ENCODE measurements at places on chromosomes 7 and 10.

DNA sequence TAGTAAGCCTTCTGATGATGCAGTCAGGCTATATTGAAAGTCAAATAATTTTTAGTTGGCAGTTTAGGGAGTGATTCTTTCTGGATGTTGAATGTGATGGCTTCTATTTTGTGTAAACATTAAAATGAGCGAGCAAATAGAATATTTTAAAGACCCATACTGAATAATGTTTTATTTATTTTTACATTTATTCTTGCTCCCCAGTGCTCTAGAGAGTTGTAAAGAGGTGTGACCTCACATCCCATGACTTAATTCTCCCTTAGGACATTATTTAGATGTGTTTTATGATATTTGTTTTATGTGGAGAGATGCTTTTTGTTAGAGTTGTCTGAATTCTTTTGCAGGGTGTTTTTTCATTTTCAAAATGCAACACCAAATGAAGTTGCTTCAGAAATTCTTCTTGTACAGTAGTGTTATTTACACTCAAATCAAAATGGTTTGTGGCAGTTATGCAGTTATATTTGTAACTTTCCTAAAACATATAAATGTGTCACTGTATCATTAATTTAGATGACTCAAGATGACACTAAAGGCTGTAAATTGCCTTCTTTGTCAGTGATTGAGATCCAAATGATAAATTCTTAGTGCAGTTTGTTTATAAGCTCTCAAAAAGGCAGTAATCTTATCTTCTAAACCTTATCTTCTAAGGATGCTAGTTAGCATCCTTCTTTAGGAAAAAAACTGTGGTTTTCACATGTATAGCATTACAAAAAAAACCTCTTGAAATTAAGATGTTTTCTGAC lies 12.4 kb downstream of the UMAD1 start:
- DNase-seq = no peak

- no peak for DNase-seq
Observed at GRCh38 chr7:2309889-2310331, 4.3 kb downstream of the SNX8 start.

DNA sequence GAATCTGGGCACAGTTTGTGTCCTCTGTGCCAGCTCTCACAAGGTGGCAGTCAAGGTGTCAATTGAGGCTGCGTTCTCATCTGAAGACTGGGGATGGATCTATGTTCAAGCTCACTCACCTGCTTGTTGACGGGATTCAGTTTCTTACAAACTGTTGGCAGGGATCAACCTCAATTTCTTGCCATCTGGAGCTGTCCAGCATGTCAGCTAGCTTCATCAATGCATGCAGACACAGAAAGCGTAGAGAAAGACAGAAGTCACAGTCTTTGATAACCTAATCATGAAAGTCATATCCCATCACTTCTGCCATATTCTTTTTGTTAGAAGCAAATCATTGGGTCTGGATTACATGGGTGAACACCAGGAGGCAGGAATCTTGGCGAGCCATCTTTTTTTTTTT lies 32.0 kb upstream of the WAPL start:
- peak; percentile 22 for DNase-seq

DNA sequence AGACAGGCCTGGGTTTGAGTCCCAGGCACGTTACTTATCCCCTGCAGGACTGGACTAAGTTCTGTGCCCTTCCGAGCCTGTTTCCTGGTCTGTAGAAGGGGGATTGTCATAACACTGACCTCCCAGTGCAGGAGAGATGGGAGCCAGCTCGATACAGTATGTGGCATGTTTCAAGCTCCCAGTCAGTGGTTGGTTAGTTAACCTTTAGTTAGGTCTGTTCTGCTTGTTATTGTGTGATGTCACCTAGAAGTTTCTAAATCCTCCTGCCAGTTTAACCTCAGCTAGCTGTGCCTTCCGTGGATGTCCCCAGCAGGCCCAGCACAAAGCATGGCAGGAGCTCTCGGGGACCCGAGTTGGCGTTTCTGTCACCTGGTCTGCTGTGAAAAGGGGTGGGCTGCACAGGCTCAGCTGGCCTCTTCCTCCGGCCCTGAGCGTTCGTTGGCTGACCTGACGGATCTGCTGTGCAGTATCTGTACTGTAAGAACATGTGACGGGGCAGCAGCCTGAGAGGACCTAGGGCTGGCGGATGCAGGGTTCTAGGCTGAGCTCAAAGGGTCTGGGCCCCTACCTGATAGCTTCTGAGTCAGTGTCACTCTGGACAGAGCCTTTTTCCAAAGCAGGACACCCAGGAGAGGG lies 53.0 kb downstream of the SPOCK2 start:
- DNase-seq = no peak

GRCh38 chr10:88232029-88232895 lies 350.9 kb downstream of the RNLS start:
- DNase-seq = peak; percentile 67

- no peak for DNase-seq
Observed at GRCh38 chr10:8910314-8910713, 855.8 kb downstream of the GATA3 start.

DNA sequence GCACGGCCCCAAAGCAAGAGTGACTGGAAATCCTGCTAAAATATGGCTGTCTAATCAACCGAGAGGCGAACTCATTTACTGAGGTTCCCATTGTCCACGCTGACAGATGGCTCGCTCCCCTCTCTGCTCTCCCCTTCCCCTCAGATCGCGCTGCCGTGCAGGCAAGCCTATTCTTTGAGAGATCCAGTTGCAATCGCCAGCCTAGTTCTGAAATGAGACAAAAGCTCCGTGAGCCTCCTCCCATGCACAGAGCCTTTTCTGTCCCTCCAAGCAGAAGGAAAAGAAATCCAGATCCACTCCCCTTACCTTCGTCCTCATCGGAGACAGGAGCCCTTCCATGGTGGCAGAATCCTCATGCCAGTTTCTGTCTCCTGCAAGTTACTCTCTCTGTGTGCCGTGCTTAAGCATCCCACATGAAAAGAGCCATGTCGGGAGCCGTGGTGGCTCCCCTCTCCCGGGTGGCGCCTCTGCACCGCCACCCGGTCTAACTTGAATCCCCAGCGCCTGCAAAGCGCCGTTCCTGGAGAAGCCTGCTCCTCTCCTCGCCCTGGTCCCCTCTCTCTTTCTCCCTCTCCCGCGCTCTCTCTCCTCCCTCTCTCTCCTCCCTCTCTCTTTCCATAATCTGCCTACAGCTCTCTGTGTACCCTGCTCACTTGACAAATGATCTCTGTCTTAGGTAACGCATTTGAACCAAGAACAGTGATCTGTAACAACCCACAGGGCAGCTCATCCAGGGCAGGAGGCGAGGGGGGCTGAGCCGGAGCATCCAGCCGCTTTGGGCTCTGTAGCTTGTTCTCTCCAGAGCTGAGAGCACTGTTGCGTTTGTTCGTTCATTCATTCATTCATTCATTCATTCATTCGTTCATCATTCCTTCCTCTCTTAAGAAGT lies 156.8 kb downstream of the FRMD4A start:
- no peak for DNase-seq

GRCh38 chr7:92823042-92823441 lies 13.3 kb downstream of the CDK6 start:
- DNase-seq = no peak

GRCh38 chr7:158911145-158911544 lies 54.8 kb downstream of the DYNC2I1 start:
- no peak for DNase-seq

DNA sequence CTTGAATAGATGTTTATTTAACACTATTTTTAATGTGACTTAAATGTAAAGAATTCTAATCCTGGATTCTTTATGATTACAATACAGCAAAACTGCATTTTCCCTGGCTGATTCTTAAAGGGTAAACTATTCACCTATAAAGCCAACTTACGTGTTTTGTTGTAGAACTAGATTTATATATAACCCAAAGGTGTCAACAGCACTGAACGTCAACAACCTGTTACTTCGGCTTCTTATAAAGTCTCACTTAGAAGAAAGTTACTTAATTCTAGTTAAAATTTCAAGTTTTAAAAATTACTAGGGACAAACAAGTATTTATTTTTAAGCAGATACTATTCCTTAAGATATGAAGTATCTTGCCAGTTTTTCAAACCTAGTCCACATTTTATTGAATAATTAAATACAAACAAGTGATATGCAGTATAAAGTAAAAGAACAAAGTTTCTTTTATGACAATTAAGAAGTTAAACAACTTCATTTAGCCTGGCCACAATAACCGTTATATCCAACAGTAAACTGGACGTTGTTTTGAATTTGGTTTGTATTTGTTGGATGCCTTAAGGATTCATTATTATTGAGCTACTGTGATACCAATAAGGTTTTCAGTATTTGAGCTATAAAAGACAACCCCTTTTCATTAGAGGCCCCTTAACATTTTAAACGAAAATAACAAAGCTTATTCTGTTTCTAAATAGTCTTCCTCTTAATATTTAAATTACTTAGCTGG lies 83.1 kb downstream of the SNX10 start:
- no peak for DNase-seq

GRCh38 chr10:5683065-5683464 lies 1.6 kb upstream of the TASOR2 start:
- no peak for DNase-seq

DNA sequence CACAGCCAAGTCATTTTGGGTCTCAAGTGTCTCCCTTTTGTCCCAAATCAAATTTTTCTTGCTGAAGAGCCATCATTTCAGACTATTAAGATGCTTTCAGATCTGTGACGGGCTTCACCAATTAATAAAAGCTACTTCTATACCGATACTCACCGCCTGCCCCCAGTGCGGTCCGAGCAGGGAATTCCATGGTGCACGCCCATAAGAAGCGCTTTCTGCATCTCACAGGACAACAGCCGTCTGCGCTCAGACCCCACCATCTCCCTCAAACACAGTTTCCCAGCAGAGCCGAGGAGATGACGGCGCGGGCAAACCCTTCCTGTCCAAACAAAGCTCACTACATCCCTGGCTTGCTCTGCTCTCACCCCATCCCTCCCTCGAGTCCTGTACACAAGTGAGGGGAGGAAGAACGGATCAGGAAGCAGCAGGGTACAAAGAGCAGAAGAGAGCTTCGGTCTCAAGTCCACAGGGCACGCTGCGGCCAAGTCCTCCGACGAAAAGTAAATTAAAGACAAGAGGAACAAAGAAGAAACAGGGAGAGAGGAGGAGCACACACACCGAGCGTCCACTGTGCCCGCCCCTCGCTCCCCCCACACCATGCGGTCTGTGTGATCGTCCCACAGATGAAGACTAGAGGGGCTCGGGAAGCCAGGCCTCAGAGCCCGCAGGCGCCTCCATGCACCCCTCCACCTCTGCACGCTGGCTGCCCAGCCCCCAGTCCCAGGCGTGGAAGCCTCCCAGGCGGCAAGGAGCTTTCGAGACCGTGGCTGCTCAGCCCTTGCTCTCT lies 121.9 kb downstream of the MAD1L1 start:
- no peak for DNase-seq

DNA sequence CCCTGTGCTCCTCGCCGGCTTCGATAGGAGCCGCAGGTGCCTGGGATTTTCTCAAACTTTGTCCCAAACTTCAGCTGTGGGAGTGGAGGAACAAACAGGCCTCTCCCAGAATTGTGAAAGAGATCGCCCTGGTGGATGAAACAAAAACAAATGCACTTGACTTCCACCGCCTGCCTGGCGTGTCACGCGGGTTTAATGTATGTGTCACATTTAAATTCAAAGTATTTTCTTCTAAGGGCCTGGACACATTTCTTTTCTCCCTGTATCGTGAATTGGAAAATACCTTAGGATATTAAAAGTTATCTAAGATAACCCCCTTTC lies 694 bp upstream of the WASL start:
- no peak for DNase-seq

DNA sequence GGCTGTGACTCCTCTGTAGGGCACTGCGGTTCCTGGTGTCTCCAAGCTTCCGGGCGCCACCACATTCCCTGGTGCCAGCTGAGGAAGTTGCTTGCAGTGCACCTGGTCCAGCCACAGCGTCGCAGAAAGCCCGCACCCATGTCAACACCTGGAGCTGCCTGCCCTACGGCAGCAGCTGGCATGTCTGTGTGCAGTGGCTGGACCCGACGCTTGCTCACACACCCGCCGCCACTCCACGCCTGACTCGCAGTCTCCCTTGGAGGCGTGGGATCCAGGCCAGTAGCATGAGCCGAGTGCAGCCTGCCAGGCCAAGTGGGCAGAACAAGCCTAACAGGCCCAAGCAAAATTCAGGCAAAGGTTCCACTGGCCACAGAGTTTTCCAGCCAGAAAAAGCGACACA lies 118.1 kb upstream of the PHF14 start:
- DNase-seq = no peak

DNA sequence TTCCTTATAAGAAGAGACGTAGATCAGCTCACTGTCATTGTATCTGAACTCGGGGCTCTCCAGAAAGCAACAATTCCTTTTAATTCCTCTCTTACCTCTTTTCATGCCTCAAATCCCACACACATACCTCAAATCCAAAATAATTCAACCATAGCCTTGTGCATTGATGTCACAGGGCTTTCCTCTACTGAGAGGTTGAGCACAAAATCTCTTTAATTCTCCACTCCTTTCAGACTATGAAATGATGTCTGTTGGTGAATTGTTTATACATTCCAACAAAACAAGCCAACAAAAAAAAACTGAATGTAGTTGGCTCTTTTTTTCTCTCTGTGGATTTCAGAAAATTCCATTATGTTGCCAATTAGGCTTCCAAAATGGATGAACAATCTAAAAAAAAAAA lies 53.2 kb downstream of the BPGM start:
- DNase-seq = no peak

DNA sequence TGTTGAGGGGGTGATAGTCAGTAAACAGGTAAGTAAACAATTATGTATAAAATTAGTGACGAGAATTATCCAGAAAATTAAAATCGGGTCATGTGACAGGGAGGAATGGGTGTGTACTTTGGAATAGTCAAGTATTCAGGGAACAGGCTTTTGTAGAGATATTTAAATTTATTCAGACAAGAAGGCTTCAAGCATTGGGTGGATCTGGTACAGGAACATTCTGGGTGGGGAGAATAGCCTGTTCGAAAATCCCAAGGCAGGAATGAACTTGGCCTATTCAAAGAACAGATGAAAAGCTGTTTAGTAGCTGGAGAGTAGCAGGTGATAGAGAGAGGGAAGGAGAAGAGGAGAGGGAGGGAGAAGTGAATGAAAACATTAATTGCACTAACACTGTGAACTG lies 448.9 kb upstream of the FZD8 start:
- DNase-seq = no peak

GRCh38 chr7:74324531-74325209 lies 35.5 kb downstream of the CLIP2 start:
- DNase-seq = no peak

DNA sequence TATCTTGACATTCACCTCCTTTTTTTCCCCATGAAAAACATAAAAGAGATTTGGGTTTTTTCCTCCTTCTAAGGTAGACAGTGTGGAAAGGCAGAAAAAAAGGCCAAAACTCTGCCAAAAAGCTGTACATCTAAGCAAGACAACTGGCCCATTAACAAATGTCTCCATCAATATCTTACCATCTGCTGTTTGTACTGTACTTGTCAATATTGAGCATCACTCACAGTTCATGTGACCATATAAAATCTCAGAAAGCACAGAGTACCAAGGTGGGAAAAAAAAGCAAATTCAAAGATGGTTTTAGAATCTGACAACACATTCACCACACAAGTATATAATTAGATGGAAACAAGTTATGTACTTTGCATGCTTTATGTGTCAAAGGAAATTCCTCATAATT lies 52.6 kb downstream of the CACNA2D1 start:
- no peak for DNase-seq

Measured in Kasumi-1 (cell line).